Stimulated activated naive B cell treated with anti-CD40 and anti-IgM and Interleukin-4, amounts not matched to agents 10 μg/mL and 1 μg/mL and 100 μg/mL, for 72 hours (primary cell): ENCODE measurements at places on chromosomes 1 and 21.
A peak's percentile ranks its signal among the peaks of the same experiment; 100 is the strongest.

GRCh38 chr1:52423055-52423454, 18.7 kb downstream of the PRPF38A start:
- no peaks in the 10 kb centered on the region for H3K27me3 ChIP-seq
- no peak for DNase-seq
- no peak overlapping the region for H3K4me3 ChIP-seq
- H3K4me1 ChIP-seq, result peaks cover 23% of the 10 kb centered on the region

GRCh38 chr1:232980355-232980978, 30.1 kb downstream of the NTPCR start:
- no peaks in the 10 kb centered on the region for H3K27me3 ChIP-seq
- peak overlapping the region; percentile 27 for H3K27ac ChIP-seq
- H3K4me1 ChIP-seq, result peaks cover 13% of the 10 kb centered on the region
- peaks cover 37% of the 10 kb centered on the region for H3K36me3 ChIP-seq
- DNase-seq, result no peak

- no peak for DNase-seq
- peaks cover 45% of the 10 kb centered on the region for H3K4me1 ChIP-seq
- H3K27ac ChIP-seq, result peak overlapping the region; percentile 83
- H3K27me3 ChIP-seq, result no peaks in the 10 kb centered on the region
- H3K36me3 ChIP-seq, result peaks cover 50% of the 10 kb centered on the region
- no peak overlapping the region for H3K4me3 ChIP-seq
Measured at GRCh38 chr1:13766592-13767564, 66.9 kb downstream of the PRDM2 start.

- no peaks in the 10 kb centered on the region for H3K4me1 ChIP-seq
- H3K4me3 ChIP-seq, result no peak overlapping the region
- no peak for DNase-seq
- peaks cover 9% of the 10 kb centered on the region for H3K27me3 ChIP-seq
Measured at GRCh38 chr1:53188099-53188498, 8.5 kb upstream of the CPT2 start.

DNA sequence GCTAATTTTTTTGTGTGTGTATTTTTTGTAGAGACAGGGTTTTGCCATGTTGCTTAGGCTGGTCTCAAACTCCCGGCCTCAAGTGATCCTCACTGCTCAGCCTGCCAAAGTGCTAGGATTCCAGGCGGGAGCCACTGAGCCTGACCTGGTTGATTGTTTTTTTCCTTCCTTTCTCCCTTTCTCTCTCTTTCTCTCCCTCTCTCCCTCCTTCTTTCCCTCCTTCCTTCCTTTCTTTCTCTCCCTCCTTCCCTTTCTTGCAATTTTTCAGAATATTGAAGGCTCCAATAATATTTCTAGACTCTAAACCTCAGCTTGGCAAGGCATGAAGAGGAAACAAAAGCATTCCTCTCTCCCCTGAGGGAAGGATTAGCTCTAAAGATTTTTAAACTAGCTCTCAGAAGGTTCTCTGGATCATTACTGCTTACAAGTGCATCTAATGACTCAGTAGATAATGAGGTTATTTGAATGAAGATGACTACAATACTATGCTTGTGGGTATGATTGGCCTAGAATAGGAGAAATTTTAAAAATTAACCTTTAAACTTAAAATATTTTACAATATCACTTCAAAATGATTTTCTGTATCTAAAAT, 68.5 kb upstream of the GADD45A start:
- no peak for DNase-seq
- H3K27me3 ChIP-seq, result no peaks in the 10 kb centered on the region
- H3K4me3 ChIP-seq, result no peak overlapping the region
- no peak overlapping the region for H3K27ac ChIP-seq
- H3K4me1 ChIP-seq, result no peaks in the 10 kb centered on the region

- no peak overlapping the region for H3K27ac ChIP-seq
- peak overlapping the region; percentile 79 for H3K4me3 ChIP-seq
- DNase-seq, result peak; percentile 28
- no peaks in the 10 kb centered on the region for H3K36me3 ChIP-seq
Measured at GRCh38 chr1:95116580-95117206, 462 bp upstream of the TLCD4 start.

- no peaks in the 10 kb centered on the region for H3K27me3 ChIP-seq
- DNase-seq, result no peak
- H3K4me1 ChIP-seq, result no peaks in the 10 kb centered on the region
- H3K36me3 ChIP-seq, result no peaks in the 10 kb centered on the region
- H3K27ac ChIP-seq, result no peak overlapping the region
Measured at GRCh38 chr1:65830306-65830705, 37.6 kb downstream of the PDE4B start.

GRCh38 chr1:67687198-67687545, 2.2 kb downstream of the GADD45A start:
- no peak for DNase-seq
- H3K36me3 ChIP-seq, result peaks cover 9% of the 10 kb centered on the region
- no peaks in the 10 kb centered on the region for H3K27me3 ChIP-seq
- H3K4me1 ChIP-seq, result peaks cover 32% of the 10 kb centered on the region
- no peak overlapping the region for H3K27ac ChIP-seq

DNA sequence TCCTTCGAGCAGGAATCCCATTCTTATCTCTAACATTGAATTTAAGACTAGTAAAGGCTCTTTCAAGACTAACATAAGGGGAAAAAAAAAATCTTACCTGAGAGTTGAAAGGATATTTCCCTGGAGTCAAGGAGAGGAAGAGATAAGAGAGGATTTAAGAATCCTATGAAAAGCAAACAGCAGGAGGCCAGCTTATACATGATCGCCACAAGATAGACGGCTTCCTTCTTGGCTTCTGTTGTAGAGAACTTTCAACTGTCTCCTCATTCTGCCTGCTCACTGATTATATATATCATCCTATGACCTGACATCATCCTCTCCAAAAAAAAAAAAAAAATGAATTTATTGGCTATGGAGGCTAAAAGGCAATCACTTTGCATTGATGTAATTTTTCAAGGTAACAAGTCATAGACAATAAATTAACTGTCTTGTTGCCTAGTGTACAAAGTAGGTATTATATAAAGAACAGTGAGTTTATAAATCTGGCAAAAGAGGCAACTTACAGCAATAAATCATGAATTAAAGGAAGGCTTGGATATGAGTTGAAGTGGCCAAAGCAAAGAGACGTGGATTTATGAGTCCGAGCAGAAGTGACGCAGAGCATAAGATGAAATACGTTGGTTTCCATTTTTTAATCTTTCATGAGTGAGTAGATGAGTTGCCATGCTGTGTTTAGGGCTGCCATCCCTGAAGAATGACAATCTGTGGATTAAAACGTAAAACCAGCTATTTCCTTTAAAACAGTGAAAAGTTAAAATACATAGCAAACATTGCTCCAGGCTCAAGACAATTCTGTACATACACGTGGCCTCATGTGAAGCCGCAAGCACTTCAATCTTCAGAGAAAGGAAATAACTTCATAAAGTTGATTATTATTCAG, at the start of gene UTS2:
Gene UTS2, minus strand, starts transcription at position 262 of the 880 bp plus-strand sequence. Its CDS starts 62 bp downstream, at position 200.
- H3K4me3 ChIP-seq, result no peak within 1 kb of the TSS
- H3K4me1 ChIP-seq, result peaks cover 8% of the 10 kb centered on the region
- H3K36me3 ChIP-seq, result no peaks in the 10 kb centered on the region
- no peak within 1 kb of the TSS for H3K27ac ChIP-seq
- DNase-seq, result no peak

DNA sequence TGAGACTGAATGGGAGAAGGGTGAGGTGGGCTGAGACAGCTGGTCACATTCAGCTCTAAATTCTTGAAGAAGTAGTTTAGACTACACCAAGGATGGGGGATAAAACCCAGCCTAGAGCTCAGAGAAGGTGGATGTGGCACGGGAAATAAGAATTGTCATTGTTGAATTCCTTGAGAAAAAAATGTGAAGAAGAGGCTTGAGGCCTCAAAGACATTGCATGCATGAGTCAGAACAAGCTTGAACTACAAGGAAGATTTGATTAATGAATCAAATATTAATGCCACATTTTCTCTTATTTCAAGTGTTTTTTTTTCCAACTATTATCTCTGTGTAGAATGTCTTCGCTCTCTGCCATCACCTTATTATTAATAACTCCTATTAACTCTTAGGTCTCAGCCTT, 58.9 kb downstream of the MAP3K7CL start:
- no peaks in the 10 kb centered on the region for H3K36me3 ChIP-seq
- H3K4me1 ChIP-seq, result no peaks in the 10 kb centered on the region
- no peak overlapping the region for H3K27ac ChIP-seq
- no peak overlapping the region for H3K4me3 ChIP-seq

DNA sequence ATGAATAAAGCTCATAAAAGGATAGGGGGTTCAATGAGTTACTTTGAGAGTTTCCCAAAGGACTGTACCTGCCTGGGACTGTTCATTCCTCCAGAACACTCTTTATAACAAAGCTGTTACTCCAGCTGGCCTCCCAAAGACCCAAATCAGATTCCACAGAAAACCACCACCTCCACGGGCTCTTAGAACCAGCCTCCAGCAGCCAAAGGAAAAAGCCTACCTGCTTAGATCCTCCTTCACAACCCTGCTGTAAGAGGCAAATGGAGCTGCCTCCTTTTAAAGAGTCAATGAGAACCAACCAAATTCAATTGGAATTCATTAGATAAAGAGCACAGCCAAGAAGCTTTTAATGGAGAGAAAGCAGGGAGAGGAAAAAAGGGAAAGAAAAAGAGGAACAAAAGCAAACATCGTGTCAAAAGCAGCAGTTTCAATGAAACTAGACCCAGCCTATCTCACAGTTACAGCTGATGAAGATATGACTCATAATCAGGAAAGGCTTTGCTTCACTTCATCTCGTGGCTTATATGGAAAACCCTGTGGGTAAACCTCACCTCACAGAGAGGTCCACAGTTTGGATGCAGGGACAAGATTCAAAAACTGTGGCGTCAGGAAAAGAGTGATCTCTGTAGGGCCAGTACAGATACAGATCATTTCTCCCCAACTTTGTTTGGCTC, 27.8 kb upstream of the FMO4 start:
- H3K27ac ChIP-seq, result no peak overlapping the region
- no peaks in the 10 kb centered on the region for H3K36me3 ChIP-seq
- H3K4me1 ChIP-seq, result peaks cover 12% of the 10 kb centered on the region
- peak; percentile 8 for DNase-seq
- H3K27me3 ChIP-seq, result no peaks in the 10 kb centered on the region

- H3K27me3 ChIP-seq, result no peaks in the 10 kb centered on the region
- DNase-seq, result no peak
- no peak overlapping the region for H3K4me3 ChIP-seq
- peaks cover 17% of the 10 kb centered on the region for H3K36me3 ChIP-seq
Measured at GRCh38 chr21:32682696-32683474, 44.9 kb downstream of the SYNJ1 start.

DNA sequence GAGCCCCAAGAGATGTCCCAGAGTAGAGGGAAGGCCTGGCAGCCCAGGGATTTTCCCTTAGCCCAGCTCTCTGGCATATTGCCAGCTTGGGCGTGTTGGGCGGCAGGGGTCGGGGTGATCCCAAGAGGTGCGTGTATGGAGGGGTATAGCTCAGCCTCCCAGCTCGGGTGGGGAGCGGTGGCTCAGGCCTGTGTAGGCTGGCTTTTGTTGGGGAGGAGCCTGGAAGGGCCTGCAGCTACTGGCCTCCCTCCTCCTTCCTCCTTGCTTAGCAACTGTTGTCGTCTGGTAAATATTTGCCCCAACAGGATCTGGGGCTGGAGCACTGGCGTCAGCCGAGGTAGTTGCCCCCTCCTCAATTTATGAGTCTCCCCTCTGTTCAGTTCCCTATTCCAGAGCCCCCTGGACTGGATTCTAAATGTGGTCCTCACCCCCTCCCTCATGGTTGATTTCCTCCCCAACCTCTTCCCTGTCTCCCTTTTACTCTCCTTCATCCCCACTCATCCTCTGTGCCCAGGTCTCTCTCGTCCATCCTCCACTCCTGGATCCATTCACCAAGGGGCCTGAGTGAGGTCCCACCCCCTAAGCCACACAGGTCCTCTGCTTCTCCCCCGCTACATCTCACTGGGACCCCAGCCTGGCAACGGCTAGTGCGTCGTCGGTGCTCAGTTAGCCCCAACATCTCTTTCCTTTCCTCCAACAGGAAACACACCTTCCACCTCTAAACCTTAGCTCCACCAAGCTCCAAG, 10.3 kb upstream of the LMNA start:
- H3K4me1 ChIP-seq, result peaks cover 88% of the 10 kb centered on the region
- no peaks in the 10 kb centered on the region for H3K27me3 ChIP-seq
- DNase-seq, result no peak

DNA sequence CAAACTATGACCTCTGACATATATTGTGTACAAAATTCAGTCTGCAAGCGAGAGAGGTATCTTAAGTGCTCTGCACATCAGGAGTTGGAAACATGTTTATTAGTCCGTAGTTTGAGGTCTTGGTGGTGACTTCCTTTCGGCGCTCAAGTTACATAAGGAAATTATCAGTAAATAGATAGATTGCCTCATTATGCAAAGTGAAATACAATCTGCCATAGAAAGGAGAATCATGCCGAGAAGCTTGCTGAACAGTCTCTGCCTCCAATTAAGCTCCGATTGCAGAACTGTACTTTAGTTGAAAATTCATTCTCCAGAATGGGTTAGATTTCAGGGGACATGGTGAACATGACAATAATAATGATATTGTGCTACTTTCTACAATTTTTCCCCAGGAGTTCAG, 271.8 kb downstream of the BRINP2 start:
- DNase-seq, result no peak
- no peaks in the 10 kb centered on the region for H3K27me3 ChIP-seq
- H3K36me3 ChIP-seq, result no peaks in the 10 kb centered on the region
- no peaks in the 10 kb centered on the region for H3K4me1 ChIP-seq
- H3K4me3 ChIP-seq, result no peak overlapping the region

GRCh38 chr1:30402031-30402430, 321.4 kb downstream of the MATN1 start:
- no peak overlapping the region for H3K27ac ChIP-seq
- H3K4me3 ChIP-seq, result no peak overlapping the region
- H3K36me3 ChIP-seq, result no peaks in the 10 kb centered on the region
- peaks cover 21% of the 10 kb centered on the region for H3K27me3 ChIP-seq

DNA sequence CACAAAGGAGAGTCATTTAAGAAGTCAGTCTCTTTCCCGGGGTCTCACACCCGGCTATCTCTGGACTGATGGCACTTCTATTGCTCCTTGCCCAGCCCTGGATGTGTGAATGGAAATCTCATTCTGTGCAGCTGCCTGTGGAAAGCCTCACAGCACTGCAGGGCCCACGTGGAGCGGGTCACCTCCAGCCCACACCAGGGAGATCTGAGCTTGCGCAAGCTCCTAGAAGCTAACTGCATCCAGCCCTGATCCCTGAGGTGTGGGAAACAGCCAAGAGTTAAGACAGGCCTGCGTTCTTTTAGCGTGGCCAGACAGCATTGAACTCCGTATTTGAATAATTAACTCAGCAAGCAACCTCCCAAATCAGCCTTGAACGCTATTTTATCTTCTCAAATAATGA, 150.5 kb downstream of the LRIG2 start:
- no peak overlapping the region for H3K27ac ChIP-seq
- H3K36me3 ChIP-seq, result no peaks in the 10 kb centered on the region
- H3K27me3 ChIP-seq, result peaks cover 14% of the 10 kb centered on the region
- no peak for DNase-seq
- H3K4me1 ChIP-seq, result no peaks in the 10 kb centered on the region
- no peak overlapping the region for H3K4me3 ChIP-seq
